ENCODE measurements at places on chromosomes 5 and 9. TPM values are rescaled to one million over a fixed set of nuclear protein-coding genes. Genes with fewer than 3 reads are reported as not detected.

Gene TOR4A
- 58.3 TPM for total RNA-seq

Gene ACTBL2
- not detected for total RNA-seq

Gene GPR150
- 0.33 TPM for total RNA-seq

Gene ARL14EPL
- 0.67 TPM for total RNA-seq

Gene SLC24A2
- not detected for total RNA-seq

Gene NAIP
- 3.4 TPM for total RNA-seq

All from vein endothelial cell (primary cell).